ENCODE measurements at places on chromosomes 6 and 20.

GRCh38 chr6:111301946-111302345, 181.1 kb downstream of the REV3L start:
- no peak for DNase-seq

DNA sequence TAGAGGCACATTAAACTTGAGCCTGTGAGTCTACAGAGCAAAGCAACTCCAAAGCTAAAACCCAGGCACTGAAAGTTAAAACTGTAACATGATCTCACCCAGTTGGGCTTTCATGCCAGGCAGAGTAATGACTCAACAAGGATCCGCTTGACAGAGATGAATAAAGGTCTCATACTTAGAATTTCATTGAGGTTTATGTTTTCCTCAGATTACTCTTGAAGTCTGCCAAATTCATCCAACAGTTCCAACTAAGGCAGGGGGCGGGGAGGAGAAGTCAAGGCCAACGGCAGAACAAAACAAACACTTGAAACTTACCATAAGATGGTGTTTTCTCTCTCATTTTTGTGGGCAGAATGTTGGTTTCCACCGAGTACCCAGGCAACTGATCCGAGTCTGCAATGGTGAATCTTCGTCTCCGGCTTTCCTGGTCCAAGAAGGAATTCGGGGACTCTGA, 54.0 kb upstream of the IPCEF1 start:
- DNase-seq = no peak

DNA sequence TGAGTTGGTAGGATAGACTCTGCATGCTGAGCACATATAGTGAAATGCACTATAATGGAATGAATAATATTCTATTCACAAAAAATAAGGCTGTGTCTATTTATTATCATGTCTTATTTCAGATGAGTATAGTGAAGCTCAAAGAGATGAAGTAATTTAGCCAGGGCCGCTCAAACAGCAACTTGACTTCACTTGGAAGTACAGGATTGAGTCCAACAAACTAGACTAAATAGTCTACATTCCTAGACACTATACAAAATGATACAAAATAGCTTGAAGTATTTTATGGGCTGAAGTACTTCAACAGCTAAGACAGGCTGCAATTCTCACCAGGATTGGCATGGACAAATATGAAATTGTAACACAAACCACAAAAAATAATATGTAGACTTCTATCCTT, 144.5 kb upstream of the DST start:
- DNase-seq = no peak

DNA sequence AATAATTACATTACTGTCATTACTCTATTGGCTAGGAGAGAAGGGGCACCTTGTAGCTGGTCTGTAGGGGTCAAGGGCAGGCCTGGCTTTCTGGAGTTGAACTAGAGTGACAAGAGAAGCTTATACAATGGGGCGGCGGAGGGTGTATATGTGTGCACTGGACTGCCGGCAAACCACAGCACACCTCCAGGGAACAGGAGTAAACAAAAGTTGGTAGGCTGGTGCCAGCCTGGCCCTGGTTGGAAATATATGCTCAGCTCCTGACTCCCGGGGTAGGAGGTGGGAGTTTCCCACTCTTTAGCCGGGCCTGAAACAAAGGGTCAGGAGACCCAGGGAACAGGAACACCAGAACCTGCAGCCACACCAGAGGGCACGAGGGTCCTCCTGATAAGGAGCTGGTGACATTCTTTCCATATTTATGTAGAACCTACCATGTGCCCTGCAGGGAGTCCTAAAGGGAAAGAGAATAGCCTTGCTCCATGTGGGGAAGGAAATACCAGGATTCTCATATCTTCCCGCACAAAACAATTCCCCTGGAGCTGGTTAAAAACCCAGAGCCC, 5.1 kb downstream of the C6orf132 start:
- DNase-seq = no peak

- DNase-seq = no peak
These were observed 21.0 kb upstream of the NKX2-2 start for GRCh38 chr20:21534886-21535285.

GRCh38 chr6:170139531-170139930, 151.3 kb downstream of the DLL1 start:
- no peak for DNase-seq

- DNase-seq = no peak
These were observed 1.4 kb downstream of the GRIK2 start for GRCh38 chr6:101394936-101395335.

DNA sequence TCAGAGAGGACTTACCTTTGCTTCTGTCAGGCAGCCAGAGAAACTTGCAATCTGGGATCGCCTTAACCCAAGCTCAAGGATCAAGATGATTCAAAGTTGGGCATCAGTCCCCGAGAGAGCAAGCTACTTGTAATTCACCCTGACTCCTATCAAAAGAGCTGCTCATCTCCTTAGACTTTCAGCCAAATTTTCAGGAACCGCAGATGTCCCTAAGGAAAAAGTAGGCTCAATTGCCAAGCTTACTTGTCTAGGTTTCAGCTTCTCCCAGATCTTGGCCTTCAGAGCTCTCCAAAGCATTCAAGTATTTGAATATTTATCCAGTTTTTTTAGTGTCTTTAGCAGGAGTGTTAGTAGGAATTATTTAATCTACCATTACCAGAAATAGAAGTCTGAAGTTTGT, 434.1 kb upstream of the MMS22L start:
- DNase-seq = no peak

DNA sequence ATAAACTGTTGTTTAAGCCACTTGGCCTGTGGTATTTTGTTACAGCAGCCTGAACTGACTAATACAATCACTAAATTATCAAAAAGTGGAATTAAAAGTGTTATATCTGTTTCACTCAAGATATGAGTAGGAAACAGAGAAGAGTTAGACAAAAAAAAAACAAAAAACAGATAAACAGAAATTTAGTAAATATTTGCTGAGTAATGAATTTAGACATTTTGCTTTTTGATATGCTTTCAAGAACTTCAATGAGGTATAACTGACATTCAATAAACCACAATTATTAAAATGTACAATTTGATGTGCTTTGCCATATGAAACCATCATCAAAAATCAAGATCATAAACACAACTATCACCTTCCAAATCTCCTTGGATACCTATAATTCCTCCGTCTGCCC, 369.2 kb downstream of the PAX1 start:
- no peak for DNase-seq

GRCh38 chr20:18138266-18138582, 561 bp downstream of the KAT14 start:
- no peak for DNase-seq

DNA sequence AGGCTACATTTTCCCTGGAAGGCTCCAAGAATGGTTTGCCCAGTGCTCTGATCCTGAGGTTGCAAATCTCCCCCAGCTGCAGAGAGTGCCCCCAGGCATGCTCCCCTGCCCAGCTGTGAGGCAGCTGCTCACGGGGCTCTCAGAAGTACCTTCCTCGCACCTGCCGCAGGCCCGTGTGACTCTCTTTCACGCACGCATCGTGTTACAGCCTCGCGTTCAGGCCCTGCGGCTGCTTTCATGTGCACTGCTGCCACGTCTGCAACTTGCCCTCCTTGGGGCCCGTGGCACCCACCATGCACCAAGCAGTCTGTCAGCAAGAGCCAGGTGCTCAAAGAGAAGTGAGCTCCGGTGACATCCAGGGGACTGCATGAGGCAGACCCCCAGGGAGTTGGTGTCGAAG, 28.6 kb upstream of the SPO11 start:
- no peak for DNase-seq

GRCh38 chr6:127637830-127638409, 60.9 kb downstream of the C6orf58 start:
- DNase-seq = no peak

DNA sequence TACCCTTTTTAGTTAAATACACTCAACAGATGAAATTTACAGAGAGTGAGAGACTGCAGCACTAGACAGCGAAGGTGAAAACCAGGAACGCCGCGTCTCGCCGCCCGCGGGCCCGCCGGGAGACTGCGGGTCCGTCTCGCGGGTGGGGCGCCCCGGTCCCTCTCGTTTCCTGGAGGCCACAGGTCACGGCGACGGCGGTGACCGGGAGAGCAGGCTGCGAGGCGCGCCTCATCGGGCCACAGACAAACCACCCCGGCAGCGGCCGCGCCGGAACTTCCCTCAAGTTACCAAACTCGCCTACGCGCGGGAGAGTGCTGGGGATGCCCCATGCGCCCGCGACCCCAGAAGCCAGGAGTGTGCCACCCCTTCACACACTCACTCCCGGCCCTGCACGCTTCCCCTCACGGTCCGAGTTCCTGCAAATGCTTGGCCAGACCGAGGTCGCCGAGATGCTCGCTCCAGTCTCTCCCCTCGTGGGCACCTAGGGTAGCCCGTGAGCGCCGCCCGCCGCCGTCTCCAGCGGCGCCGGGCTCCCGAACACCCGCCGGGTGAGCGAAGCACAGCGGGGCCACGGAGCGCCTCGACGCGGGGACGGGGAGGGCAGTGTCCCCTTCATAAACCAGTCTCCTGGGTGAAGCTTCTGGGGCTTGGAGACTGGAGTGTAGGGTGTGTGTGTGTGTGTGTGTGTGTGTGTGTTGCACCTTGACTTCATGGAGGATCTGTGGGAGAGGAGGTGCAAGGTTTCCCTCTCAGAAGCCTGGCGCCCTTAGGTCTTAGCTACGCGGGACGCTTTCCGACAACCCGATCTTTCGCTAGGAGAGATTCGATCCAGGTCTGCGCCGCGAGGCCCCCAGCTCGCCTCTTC, 1.4 kb downstream of the BACH2 start:
- no peak for DNase-seq

DNA sequence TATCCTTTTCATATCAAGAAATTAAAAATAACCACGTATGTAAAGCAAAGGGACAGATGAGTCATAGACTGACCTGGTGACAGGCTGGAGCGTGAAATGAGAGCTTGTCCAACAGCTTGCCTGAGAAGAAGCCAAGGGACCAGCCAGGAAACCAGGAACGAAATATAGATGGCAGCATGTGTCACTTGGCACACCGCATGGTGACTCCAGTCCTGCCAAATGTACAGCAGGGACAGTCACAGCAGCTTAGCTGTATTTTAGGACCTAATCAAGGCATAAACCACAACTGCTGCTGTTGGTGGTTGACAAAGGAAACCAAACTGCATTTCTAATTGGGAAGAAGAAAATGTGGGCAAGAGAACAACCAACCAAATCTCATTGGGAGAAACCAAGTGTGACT, 755.0 kb downstream of the TFAP2A start:
- no peak for DNase-seq

DNA sequence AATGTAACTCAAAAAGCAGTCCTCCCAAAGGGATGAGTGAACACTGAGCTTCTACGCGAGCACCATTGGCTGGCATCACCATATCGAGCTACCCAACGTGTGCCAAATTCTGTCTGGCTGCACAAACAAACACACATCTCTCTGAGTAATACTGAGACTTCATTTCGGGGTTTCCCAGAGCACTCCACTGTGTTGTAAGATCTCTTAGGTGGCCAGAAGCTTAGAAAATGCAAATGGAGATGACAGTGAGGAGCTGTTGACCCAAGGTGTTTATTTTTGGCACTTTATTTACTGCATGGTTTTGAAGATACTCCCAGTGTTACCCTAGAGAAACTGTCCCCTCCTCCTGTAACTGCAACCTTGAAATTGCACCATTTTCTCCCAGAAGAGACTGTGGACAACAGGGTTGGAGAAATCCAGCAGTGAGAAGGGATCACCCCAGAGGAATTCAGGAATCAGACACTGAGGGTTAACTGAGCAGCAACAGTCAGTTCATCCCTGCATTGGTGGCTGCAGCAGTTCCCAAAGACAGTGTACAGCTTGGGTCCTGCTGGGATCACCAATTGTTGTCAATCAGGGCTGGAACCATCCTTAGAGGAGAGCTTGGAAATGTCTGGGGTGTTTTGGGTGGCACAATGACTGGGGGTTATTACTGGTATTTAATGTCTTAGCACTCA, 1.0 kb upstream of the RIPOR2 start:
- DNase-seq = no peak

DNA sequence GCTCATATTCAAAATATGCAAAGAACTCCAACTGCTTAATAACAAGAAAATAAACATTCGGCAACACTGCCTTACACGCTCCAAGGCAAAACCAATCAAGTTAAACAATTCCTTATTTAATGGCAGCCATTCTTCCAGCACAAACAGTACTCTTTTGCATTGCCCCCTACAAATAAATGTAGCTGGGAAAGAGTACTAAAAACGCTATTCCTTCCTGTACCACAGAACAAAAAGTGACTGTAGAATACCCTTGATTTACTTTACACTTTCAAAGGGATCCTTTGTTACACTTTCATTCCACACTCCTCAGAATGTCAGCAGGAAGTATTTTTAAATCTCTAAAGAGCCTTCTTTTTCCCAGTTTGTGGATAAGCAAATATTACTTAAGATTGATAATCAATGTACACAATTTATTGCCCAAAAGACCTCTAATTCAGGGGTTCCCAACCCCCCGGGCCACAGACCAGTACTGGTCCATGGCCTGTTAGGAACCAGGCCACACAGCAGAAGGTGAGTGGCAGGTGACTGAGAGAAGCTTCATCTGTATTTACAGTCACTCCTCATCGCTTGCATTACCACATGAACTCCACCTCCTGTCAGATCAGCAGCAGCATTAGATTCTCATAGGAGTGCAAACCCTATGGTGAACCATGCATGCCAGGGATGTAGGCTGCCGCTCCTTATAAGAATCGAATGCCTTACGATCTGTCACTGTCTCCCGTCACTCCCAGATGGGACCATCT, 51.6 kb downstream of the MBOAT1 start:
- no peak for DNase-seq

GRCh38 chr6:108622641-108623298, 62.1 kb downstream of the FOXO3 start:
- DNase-seq = no peak

DNA sequence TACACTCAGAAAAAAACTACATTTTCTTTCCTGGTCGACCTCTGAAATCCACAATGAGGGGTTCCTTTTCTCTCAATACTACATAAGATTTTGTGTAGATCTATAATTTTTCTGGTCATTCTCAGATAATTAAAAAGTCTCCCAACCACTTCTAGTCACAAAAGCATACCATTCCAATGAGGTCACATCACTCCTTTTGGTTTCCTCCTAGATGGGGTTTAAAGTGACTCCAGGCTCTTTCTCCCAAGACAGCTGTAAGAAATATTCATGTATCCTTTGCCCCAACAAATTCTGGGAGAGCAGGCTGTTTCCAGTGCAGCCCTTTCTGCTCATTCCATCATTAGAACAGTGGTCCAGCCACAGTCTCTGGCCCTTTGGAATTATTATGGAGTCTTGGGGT, 43.1 kb upstream of the BEND6 start:
- no peak for DNase-seq

DNA sequence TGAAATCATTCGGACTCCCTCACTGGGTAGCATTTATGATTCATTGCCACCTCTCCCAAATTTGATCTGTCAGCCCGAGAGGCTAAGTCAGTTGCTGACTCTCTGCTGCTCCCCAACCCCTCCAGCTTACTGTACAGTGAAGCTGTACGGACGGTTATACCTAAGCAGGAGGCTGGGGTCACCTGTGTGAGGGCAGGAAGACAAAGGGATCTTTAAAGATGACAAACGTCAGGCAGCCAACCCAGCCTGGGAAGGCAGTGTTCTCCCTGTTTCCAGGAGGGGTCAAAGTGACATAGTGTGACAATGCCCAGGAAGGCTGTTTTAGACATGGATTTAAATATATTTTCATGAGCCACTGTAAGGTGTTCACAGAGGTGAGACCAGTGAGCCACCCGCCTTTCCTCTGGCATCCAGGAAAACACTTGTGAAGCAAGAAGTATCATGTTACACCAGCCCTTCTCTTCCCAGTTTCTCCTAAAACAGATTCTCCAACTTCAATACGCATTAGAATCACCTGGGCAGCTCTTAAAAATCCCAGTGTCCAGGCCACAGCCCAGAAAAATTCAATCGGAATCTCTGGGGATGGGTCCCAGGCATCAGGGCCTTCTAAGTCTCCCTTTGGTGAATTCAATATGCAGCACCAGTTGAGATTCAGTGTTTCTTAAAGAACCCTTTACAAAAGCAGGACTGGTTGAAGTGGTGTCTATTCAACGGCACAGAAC, 6.8 kb upstream of the PAX1 start:
- DNase-seq = no peak
